Stimulated activated CD4-positive, alpha-beta T cell treated with anti-CD3 and anti-CD28 coated beads, Interleukin-1b, Interleukin-23, amount 100 ng/mL, for 1 hour (primary cell): ENCODE measurements at places on chromosomes 4 and X.

DNA sequence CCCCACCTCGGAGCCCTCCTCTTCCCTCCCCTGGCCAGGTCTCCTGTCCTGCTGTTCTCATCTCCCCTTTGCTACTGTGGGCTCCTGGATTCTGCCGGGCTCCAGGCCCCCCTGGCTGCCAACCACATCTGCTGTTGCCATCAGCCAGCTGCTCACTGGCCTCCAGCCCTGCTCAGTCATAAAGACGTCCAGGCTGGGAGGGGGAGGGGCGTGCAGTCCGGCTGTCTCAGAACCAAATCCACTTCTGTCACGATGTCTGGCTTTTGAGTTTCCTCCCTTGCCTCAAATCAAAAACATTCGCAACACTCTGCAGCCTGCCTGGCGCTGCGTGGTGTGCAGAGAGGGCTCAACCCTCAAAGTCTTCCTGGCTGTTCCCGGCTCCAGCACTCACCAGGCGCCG lies 7.1 kb downstream of the RASL11B start:
- DNase-seq = no peak

GRCh38 chr4:122847931-122848330 lies 21.3 kb downstream of the FGF2 start:
- no peak for DNase-seq

GRCh38 chrX:153521034-153521433 lies 3.6 kb downstream of the ATP2B3 start:
- no peak for DNase-seq

DNA sequence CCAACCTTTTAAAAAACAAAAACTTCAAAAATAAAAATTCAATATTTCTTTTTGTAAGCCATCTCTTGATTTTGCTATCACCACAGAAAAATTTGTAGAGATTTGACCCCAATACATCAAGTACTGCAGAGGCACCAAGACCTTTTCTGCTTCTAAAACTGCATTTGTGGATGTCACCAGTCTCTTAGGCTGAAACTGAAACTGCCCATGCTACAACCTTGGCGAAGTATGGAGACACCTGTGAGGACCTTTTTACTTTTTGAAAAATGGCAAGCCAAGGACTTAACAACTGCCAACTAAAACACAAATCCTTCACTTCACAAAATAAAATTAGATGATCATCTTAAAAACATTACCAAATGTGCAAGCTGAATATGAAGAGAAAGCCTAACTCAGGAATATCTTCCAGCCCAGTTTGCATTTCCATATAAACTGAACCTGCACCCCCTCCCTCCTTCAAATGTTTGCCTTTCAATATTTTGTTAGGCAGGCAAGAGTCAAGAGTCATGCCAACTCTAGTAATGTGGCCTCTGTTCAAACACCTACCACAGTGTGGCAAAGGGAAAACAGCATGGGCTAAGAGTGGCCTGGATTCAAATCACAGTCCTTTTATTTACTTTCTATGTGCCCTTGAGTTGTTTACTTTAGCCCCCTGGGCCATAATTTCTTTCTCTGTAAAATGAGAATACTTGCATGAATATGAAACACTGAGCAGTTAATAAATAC lies 389.4 kb downstream of the OPHN1 start:
- no peak for DNase-seq

GRCh38 chr4:108107729-108108382 lies 60.9 kb downstream of the LEF1 start:
- DNase-seq = peak; percentile 23

DNA sequence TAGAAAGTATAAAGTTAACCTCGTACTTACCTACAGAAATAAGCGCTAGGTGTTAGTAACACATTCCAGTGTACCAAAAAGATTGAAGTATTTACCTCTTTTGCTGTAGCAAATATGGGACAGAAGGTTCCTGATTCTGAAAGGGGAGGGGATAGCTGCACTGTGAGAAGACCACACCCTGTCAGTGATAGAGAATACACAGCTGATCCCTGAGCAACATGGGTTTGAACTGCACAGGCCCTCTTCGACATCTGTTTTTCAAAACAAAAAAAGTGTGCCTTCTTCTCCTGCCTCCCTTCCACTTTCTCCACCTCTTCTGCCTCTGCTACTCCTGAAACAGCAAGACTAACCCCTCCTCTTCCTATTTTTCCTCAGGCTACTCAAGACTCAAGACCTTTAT lies 201.8 kb upstream of the SLIT2 start:
- DNase-seq = no peak

- no peak for DNase-seq
Observed at GRCh38 chr4:149884046-149884445, 68.4 kb upstream of the IQCM start.

DNA sequence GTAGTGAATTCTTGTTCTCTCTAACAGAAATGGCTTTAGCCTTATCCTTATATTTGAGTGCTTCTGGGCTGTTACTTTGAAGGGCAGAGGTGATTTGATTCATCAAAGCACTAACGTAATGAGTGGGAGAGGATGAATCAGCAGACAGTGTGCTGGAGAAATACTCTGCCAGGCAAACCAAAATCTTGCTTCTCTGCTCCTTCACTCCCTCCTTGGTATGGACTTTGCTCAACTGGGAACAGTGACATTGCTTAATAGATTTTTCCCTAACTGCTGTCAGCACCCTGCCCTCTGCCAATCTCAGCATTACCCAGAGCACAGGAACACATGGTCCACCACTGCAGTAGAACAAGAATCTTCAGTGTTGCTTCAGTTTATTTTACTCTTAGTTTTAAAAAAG lies 56.0 kb downstream of the PDLIM5 start:
- DNase-seq = no peak

DNA sequence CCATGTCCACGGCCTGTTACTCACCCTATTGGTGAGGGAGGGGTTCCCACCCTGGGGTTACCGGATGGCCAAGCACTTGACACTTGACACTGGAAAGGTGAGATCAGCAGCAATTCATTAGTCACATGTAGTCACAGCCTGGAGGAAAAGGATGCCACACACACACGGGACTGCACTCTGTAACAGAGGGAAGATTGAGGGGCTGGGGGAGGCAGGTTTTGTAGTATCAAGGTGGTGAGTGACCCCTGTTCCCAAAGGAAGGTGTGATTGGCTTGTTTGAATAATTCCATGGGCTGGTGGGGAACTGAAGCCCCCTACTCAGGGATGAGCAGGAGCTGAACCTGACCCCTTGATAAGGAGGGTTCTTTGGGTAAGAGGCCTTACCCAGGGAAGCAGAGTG lies 96.0 kb upstream of the HELT start:
- DNase-seq = no peak

DNA sequence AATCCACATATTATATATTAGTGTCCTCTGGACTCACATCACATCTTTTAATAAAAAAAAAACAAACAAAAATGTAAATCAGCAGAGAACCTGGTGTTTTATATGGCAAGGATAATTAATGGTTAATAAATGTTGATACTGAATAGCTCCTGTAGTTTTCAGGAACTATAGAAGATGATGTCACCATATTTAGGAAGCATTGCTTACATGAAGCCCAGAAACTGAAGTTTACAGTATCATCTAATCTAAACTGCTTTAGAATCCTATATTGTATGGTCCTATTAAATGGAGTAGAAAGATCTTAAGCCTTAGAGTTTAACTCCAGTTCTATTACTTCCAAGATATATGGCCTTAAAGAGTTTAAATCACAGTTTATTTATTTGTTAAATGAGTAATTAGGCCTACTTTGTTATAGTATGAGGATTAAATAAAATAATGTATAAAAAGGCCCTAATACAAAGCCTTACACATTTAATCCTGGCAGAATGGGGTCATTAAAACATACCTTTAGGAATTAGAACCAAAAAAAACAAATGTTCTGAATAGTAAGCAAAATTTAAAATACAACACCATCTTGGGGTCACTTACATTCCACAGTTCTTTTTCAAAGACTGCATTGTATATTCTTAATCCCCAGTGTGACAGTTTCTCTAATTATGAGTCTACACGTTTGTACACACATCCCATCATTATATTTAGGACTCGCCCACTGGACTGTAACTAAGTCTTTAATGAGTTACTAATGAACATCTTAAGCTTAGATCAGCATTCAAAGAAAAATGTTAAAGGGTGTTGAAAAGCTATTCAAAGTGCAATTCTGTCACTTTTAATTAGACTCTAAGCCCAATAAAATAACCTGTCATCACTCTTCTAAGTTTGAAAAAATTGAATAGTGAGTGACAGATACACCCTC lies 305.9 kb downstream of the ADGRL3 start:
- no peak for DNase-seq

GRCh38 chr4:171256223-171256622 lies 557.0 kb upstream of the GALNTL6 start:
- no peak for DNase-seq

- no peak for DNase-seq
Observed at GRCh38 chr4:76898385-76898692, 395 bp upstream of the SOWAHB start.

DNA sequence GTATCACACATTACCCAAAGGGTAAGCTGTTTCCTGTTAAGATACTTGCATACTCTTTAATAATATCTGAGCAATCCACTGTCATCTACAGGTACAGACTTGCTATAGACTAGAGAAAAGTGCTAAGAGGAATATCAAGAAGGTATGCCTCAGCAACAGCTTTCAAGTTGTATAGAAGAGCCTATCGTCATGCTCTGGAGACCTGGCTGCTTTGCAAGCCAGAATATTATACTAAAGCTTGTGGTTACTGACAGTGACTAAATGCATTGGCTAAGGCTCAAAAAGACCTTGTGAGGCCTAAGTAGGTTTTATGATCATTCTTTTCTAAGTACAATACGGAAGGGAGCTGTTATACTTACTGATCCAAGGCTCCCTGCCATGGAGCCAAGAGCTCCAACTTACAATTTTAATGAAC lies 11.3 kb downstream of the LAMP2 start:
- DNase-seq = no peak

GRCh38 chr4:59161249-59161648 lies 2038.9 kb upstream of the ADGRL3 start:
- no peak for DNase-seq

GRCh38 chr4:69760455-69760854 lies at the start of gene SULT1B1:
Gene SULT1B1, minus strand, starts transcription at chr4:69760620. Its CDS starts 5,403 bp downstream, at chr4:69755217.
- DNase-seq = no peak

DNA sequence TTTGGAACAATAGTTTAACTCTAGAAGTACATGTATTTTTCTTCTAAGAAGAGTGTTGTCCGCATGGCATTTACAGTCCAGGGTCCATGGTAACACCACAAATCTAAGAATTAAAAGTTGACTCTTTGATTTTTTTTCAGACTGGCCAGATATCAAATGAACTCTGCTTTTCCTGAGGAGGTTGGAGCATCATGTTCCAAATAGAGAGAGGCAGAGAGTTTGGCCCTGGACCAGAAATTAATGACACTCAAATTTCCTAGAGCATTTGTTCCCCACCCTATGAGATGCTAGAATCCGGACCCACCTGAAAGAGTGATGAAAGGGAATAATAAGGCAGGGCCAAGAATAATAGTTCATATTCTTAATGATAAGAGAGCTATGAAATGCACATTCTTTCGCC lies 47.0 kb upstream of the NAP1L5 start:
- DNase-seq = no peak

DNA sequence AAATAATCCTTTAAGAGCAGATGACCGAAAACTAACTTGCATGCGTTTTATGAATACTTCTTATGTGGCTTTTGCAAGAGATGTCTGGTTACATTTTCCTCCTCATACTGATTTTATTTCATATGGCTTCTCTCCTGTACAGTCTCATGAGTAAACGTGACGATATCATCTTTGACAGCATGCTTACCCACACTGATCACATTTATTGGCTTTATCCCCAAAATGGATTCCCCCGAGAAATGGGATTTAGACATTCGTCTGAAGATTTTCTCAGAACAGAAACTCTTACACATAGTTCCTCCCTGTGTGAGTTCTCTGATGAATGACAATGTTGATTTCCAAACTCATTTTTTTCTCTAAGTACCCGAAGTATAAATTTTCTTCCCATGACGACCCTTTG lies 939.7 kb upstream of the LCORL start:
- no peak for DNase-seq

GRCh38 chrX:136827026-136827425 lies 46.3 kb upstream of the ARHGEF6 start:
- DNase-seq = no peak

GRCh38 chrX:43971966-43972961 lies 926 bp downstream of the NDP start:
- DNase-seq = no peak

DNA sequence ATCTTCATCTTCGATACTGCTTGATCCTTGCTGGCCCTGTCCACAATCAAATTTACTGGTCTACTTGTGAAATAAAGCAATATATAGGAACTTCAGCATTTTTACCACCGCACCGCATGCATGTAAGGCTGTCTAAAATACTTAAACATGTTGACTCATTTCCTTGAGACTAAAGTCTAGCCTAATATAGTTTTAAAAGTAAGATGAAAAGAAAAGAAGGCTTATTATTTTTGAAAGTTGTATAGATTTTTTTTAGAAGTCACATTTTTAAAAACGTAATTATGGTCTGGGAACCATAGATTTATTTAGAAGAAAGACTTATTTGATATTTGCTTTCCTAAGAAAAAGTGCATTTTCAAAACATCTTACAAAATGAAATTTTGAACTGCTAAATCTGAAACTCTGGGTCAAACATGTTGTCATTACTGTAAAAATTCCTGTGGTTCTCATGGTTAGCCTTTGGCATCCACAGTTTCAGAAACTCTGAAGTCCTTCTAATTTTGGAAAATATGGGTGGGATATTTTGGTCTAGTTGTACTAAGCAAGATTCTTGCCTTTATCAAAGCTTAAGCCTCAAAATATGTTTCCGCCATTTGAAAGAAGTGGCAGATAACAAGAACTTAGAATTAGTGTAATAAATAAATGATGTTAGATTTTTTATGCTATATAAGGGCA lies 423.5 kb upstream of the CTSO start:
- no peak for DNase-seq

GRCh38 chr4:137524725-137525369 lies 7.4 kb downstream of the PCDH18 start:
- DNase-seq = no peak

GRCh38 chr4:172751550-172751949 lies 417.1 kb upstream of the GALNT7 start:
- DNase-seq = no peak

GRCh38 chrX:104183685-104184084 lies 17.4 kb downstream of the FAM199X start:
- no peak for DNase-seq

GRCh38 chr4:62004881-62005280 lies 804.8 kb downstream of the ADGRL3 start:
- no peak for DNase-seq

- no peak for DNase-seq
Observed at GRCh38 chr4:104869831-104870230, 276.8 kb upstream of the TET2 start.

DNA sequence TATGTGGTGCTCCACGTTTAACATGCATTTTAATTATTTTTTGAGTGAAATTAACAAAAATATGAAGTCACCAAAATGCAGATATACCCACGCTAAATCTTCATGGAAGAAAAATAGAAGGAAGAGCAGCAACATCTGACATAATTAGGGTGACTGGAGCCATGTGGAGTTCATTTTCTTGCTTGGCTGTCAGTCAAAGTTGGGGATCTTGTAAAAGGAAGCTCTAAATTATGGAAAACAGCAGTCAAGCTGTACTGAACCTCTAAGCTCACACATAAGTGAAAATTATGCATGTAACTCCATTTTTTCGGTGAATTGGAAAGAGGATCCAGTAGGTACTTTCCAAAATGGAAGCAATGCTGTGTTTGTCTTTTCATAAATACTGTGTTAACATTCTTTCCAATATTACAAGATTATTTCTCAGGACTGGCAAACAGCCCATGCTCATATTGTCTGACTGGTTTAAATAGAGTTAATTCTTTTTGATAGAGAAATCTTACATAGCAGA lies 9.7 kb upstream of the PDGFC start:
- no peak for DNase-seq
